Peyer's patch (tissue), 4 donors: ENCODE measurements at places on chromosomes 4 and X. TPM values are rescaled to one million over a fixed set of nuclear protein-coding genes. Genes with fewer than 3 reads are reported as not detected.

The KLHL13 gene
- total RNA-seq, result 4.0 TPM

The ZFP92 gene
- 2.3 TPM for total RNA-seq

The NPY1R gene
- not detected for total RNA-seq

- H3K36me3 ChIP-seq, result no peaks in the 10 kb centered on the region
- H3K27ac ChIP-seq, result no peak overlapping the region
- DNase-seq, result no peak
- no peaks in the 10 kb centered on the region for H3K27me3 ChIP-seq
These were observed 97.3 kb upstream of the DDIT4L start for GRCh38 chr4:100287534-100287933.

- DNase-seq, result no peak
- no peaks in the 10 kb centered on the region for H3K4me1 ChIP-seq
- no peaks in the 10 kb centered on the region for H3K36me3 ChIP-seq
These were observed 3.5 kb upstream of the CSF2RA start for GRCh38 chrX:1265086-1265485.

DNA sequence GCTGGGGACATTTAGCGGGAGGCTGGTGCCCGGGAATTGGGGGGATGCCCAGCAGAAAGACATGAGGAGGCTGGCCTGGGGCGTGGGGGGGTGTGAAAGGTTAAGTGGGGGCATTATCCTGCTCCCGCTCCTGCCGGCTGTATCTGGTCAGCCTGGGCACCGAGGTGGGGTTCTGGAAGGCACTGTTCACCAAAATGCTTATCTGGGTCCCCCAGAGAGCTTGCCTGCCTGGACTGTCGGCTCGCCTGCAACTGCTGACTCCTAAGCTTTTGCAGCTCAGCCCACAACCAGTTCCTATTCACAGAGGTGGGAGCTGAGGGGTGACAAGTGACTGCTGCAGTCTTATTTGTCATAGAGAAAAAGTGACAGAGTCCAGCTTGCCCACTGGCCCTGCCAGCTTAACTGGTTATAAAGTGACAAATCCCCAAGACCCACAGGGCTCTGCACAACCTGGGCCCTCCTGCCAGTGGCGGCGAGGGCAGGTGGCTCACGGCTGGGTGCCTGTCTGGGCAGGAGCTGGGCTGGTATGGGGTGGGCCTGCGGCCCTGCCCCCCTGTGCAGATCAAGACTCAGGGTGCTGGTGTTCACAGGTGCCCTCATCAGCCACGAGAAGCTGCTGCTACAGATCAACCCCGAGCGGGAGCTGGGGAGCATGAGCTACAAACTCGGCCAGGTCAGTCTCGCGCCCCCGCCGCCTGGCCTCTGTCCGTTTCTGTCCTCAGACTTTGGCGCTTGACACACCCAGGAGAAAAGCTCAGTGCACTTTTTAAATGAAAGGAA is 23.7 kb upstream of the MSANTD1 start:
- H3K36me3 ChIP-seq, result no peaks in the 10 kb centered on the region
- DNase-seq, result peak; percentile 43
- H3K4me1 ChIP-seq, result no peaks in the 10 kb centered on the region
- H3K4me3 ChIP-seq, result no peak overlapping the region
- H3K27ac ChIP-seq, result no peak overlapping the region

The GEMIN8 gene
- 20.1 TPM for total RNA-seq

DNA sequence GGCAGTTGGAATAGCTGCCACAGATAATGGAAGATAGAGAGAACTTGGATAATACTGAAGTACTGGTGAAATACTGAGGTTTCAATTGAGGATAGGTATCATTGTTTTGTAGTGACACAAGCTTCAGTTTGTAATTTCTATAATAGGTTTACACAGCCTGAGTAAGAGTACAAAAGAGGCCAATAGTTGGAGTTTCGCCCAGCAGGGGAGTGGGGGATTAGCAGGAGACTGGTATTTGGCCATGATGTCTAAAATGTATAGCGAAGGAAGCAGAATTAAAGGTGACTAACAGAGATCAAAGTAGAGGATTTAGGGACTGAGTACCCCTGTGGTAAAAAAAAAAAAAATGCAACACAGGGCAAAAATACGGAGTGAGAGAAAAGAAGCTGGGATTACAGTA is 129.5 kb downstream of the KCTD8 start:
- H3K4me1 ChIP-seq, result no peaks in the 10 kb centered on the region
- DNase-seq, result no peak
- no peaks in the 10 kb centered on the region for H3K36me3 ChIP-seq
- no peak overlapping the region for H3K4me3 ChIP-seq
- H3K27me3 ChIP-seq, result no peaks in the 10 kb centered on the region
- H3K27ac ChIP-seq, result no peak overlapping the region

GRCh38 chr4:56959100-56959499 is 18.3 kb downstream of the NOA1 start:
- H3K4me1 ChIP-seq, result no peaks in the 10 kb centered on the region
- H3K27ac ChIP-seq, result no peak overlapping the region
- DNase-seq, result no peak
- no peaks in the 10 kb centered on the region for H3K27me3 ChIP-seq
- no peaks in the 10 kb centered on the region for H3K36me3 ChIP-seq

GRCh38 chr4:165834116-165834515 is 38.9 kb upstream of the TLL1 start:
- no peaks in the 10 kb centered on the region for H3K4me1 ChIP-seq
- no peak overlapping the region for H3K4me3 ChIP-seq
- no peak for DNase-seq
- H3K27me3 ChIP-seq, result no peaks in the 10 kb centered on the region
- H3K27ac ChIP-seq, result no peak overlapping the region

The AVPR2 gene
- total RNA-seq, result 0.67 TPM

DNA sequence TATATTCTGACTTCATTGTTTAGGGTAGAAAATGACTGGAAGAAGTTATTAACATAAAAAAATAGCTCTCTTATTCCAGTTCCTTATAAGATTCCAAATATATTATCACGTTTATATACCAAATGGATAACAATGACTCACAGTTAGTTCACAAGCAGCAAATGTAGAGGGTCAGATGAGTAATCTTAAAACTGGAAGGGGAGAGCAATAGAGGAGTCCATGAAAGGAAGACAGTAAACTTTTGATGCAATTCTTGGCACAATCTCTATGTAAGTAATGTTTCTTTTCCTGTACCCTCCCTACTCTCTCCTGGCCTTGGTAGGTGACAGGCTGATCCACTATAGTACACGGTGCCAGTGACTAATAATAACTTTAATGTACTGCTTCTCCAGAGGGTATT is 259.0 kb upstream of the TRPC5 start:
- H3K4me3 ChIP-seq, result no peak overlapping the region
- DNase-seq, result no peak
- no peak overlapping the region for H3K27ac ChIP-seq
- H3K27me3 ChIP-seq, result no peaks in the 10 kb centered on the region
- no peaks in the 10 kb centered on the region for H3K4me1 ChIP-seq

The TRO gene
- total RNA-seq, result 3.5 TPM

DNA sequence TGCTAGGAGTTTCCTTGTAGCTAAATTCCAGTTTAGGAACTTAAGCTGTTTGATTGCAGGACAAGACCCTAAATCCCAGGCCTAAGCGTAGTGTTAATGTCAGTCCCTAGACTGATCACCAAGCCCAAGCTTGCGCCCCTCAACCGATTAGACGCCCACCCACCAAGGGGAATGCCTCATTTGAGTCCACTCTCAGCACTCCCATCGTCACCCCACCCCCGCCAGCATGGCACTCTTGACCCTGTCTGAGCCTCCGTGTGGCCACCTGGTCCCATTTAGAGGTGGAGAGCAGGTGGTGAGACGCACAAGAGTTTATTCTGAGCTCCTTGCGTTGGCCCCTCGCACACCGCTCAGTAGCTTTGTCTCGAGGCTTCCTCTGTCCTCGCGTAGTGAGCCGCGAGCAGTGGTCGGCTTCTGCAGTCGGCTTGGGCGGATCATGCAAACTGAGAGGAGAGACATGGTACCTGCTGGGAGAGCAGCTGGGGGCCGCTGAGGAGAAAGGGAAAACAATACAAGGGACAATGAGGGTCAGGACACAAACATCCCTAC is 48.5 kb upstream of the ZNF157 start:
- H3K27ac ChIP-seq, result no peak overlapping the region
- H3K27me3 ChIP-seq, result no peaks in the 10 kb centered on the region
- no peak for DNase-seq
- H3K4me1 ChIP-seq, result no peaks in the 10 kb centered on the region
- no peaks in the 10 kb centered on the region for H3K36me3 ChIP-seq
- H3K4me3 ChIP-seq, result no peak overlapping the region

- DNase-seq, result no peak
- H3K27ac ChIP-seq, result no peak overlapping the region
- no peaks in the 10 kb centered on the region for H3K4me1 ChIP-seq
These were observed 8.8 kb upstream of the TBC1D25 start for GRCh38 chrX:48530736-48531135.

- peak within 1 kb of the TSS; percentile 99 for H3K27ac ChIP-seq
- H3K36me3 ChIP-seq, result no peaks in the 10 kb centered on the region
- H3K27me3 ChIP-seq, result no peaks in the 10 kb centered on the region
- peak within 1 kb of the TSS; percentile 65 for H3K4me3 ChIP-seq
These were observed at the start of gene ANKRD17 for GRCh38 chr4:73258686-73259570. TSS of gene ANKRD17 (minus strand) at chr4:73258798. CDS start at chr4:73258668, 130 bp downstream.

- H3K4me3 ChIP-seq, result no peak overlapping the region
- no peaks in the 10 kb centered on the region for H3K27me3 ChIP-seq
- H3K4me1 ChIP-seq, result no peaks in the 10 kb centered on the region
- no peaks in the 10 kb centered on the region for H3K36me3 ChIP-seq
These were observed 229.3 kb upstream of the BCOR start for GRCh38 chrX:40327085-40327484.

- no peaks in the 10 kb centered on the region for H3K36me3 ChIP-seq
- DNase-seq, result peak; percentile 54
- H3K27ac ChIP-seq, result no peak overlapping the region
- no peaks in the 10 kb centered on the region for H3K4me1 ChIP-seq
- H3K27me3 ChIP-seq, result no peaks in the 10 kb centered on the region
- no peak overlapping the region for H3K4me3 ChIP-seq
These were observed 78.5 kb downstream of the MID1IP1 start for GRCh38 chrX:38879631-38880220.

The LRCH2 gene
- 11.6 TPM for total RNA-seq

The POU3F4 gene
- total RNA-seq, result not detected

The S100P gene
- total RNA-seq, result 1.5 TPM

The GC gene
- not detected for total RNA-seq
